ENCODE measurements at places on chromosomes 5 and 9.

DNA sequence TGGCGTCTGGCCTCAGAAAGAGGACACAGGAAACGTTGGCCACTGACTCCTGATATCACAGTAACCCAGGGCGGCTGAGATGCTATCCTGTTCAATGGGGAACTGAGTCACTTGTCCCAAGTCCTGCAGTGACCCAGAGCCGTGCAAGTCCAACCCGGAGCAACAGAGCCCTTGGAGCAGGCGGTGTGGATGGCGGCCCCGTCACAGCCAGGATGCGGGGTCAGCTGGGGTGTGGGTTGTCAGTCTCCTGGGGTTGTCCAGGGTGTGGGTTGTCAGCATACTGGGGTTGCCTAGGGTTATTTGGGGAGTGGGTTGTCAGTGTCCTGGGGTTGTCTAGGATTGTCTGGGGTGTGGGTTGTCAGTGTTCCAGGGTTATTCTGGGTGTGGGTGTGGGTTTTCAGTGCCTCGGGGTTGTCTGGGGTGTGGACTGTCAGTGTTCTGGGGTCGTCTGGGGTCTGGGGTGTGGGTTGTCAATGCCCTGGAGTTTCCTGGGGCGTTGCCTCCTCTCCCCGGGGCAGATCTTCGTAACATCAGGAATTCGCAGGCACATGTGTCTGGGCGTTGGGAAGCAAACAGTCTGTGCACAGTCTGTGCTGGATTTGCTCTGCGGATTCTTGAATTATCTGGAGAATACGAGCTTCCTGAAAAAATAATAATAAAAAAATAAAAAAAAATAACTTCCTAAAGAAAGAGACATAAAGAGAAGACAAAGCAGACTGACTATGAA is 257.5 kb downstream of the PARP8 start:
- no peak for DNase-seq

- DNase-seq: no peak
These were observed 236.5 kb downstream of the PBX3 start for GRCh38 chr9:125983681-125984080.

- no peak for DNase-seq
These were observed 24.0 kb downstream of the NDUFS6 start for GRCh38 chr5:1824903-1825841.

DNA sequence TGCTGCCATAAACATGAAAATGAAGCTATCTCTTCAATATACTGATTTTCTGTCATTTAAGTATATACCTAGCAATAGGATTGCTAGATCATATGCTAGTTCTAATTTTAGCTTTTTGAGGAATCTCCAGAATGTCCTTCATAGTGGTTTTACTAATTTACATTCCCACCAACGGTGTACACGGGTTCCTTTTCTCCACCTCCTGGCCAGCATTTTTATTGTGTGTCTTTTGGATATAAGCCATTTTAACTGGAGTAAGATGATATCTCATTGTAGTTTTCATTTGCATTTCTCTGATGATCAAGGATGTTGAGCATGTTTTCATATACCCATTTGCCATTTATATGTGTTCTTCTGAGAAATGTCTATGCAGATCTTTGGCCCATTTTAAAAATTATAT is 446.5 kb downstream of the GABRG2 start:
- no peak for DNase-seq

DNA sequence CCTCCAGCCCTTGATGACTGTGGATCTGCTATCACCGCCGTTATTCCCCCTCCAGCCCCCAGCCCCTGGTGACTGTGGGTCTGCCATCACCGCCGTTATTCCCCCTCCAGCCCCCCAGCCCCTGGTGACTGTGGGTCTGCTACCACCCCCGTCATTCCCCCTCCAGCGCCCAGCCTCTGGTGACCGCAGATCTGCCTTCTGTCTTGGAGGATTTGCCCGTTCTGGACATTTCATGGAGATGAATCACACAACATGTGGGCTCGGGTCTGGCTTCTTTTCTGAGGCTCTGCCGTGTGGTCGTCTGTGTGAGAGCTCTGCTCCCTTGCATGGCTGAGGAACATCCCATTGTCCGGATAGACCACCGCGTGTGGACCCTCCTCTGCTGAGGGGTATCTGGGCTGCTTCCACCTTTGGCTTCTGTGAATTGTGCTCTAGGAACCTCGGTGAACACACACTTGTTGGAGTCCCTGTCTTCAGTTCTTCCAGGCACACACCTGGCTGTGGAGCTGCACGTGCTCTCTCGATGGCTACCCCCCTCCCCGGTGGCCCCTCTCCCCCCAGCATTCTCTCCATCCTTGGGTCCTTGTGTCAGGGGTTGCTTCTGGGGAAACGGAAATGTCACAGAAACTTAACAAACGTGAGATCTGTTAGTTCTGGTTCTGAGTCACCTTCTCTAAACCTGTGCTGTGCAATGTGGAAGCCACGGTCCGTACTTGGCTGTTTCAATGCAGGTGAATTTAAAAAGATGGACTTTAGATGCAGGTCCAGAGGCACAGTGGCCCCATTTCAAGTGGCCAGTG is 105.3 kb upstream of the COL5A1 start:
- no peak for DNase-seq

DNA sequence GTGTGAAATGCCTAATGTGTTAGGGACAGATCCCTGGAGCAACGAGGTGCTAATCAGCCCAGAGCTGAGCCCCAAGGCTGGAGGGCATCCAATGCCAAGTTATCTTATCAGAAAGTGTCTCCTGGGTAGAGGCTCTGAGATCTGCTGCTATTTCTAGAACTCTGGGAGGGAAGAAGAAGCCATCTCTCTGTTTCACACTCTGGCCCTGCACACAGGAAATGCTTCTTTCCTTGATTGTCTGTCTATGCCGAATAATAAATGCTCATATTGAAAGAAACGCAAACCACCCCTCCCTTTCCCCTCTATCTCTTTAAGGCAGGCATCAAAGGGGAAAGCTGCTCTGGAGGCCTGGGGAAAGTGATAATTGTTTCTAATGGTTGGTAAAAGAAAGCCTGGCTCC is 166.7 kb downstream of the PAPPA start:
- no peak for DNase-seq

DNA sequence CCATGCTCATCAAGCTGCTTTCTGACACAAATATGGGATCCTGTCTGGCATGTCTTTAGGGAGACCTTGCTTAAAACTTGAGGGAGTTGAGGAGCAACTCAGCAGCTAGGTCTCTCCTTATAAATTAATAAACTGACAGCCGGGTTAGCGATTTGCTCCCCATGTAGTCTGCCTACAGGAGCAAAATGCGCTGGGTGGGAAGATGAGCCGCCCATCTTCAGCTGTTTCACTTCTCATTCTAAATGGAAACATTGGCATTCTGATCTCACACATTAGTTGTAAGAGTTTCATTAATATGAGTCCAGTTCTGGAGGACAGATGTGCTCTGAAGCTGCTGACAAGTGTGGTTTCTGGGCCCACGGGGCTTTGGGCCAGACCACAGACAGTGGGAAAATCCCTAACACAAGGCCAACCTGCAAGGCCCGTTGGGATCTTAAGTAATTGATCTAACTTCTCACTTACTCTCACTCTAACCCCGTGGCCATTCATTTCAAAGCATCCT is 197.0 kb downstream of the MCTP1 start:
- DNase-seq: no peak

GRCh38 chr5:147170603-147171002 is 64.2 kb upstream of the STK32A start:
- no peak for DNase-seq

DNA sequence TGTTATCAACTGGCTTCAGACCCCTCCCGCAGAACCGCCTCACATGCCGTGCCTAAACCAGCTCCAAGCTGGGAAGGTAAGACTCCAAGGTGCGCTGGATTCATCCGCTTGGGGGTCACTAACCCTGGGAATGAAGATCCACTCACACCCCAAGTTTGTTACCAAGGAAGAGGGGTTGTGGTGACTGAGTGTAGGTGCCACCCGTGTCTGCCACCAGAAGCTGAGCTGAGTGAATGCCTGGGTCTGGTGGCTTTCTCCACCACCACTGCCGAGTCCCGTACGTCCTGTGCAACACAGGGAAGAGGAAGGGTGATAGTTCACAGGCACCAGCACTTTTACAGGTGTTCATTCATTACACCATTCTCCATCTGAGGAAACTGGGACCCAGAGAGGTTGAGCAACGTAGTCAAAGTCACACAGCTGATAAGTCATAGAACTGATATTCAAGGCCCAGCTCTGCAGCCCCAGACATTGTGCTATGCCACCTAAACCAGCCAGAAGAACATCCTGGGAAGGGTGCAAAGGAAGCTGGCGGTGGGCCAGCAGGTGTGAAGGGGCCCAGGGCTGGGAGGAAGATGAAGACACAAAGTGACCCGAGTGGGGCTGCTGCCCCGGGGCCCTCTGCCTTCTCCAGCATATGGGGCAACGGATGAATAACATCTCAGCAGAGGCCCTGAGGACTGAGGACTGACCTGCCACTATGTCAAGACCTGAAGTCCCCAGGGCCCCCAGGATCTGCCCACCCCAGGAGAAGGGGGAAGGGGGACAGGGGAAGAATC is 70.9 kb upstream of the PPP1R26 start:
- no peak for DNase-seq

DNA sequence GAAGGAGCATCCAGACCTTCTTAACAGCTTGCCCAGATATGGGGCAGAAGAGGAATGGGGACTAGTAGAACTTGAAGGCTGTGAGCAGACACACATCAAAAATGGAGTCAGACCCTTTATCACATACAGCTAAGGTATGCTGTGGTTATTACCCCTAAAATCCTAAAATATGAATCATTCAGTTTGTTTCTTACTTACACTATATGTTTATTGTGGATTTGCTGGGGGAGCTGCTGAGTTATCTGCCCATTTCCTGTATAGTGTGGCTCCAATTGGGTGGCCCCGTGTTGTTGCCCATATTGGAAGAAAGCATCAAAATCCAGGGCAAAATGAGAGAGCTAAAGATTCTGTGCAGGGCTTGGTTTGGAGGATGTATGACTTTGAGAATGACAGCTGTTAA is 56.9 kb downstream of the AP3S1 start:
- no peak for DNase-seq
